ENCODE measurements at places on chromosomes 6 and 20.

- DNase-seq = no peak
These were observed 171.3 kb downstream of the SYNDIG1 start for GRCh38 chr20:24640686-24641085.

- no peak for DNase-seq
These were observed 31.7 kb downstream of the LATS1 start for GRCh38 chr6:149686230-149686629.

- DNase-seq = no peak
These were observed 9.4 kb upstream of the SLC4A11 start for GRCh38 chr20:3248167-3248992.

GRCh38 chr6:32371229-32371628, 474 bp downstream of the TSBP1 start:
- no peak for DNase-seq
